ENCODE measurements at places on chromosomes 3 and 15. TPM values are rescaled to one million over a fixed set of nuclear protein-coding genes. Genes with fewer than 3 reads are reported as not detected.

- no peak for DNase-seq
These were observed 2.8 kb downstream of the FURIN start for GRCh38 chr15:90871139-90871715.

DNA sequence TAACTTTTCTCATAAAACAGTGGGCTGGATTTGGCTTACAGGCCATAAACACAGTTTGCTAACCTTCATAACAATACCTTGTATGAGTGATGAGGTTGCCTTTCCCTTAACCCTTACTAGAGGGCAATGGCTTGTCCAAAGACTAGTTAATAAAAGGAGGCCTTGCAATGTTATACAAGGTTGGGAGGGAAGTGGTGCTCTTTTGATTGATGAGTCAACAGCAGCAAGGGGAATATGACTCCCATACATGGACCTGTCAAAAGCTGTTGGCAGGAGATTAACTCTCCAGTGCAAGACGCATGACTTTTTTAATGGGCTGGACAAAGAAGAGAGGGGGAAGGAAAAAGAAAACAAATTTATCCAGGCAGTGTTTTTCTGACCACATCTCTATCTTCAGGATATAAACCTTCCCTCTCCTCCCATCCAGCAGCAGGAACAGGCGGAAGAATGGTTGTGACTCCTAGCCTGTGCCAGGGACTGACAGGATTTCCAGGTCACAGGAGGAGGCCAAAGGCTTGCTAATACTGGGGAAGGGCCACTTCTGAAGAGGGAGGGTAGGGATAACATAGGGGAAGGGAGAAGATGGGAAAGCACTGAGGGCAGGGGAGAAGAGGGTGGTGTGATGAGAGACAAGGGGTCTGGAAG, 35.2 kb upstream of the ARL14 start:
- no peak for DNase-seq

DNA sequence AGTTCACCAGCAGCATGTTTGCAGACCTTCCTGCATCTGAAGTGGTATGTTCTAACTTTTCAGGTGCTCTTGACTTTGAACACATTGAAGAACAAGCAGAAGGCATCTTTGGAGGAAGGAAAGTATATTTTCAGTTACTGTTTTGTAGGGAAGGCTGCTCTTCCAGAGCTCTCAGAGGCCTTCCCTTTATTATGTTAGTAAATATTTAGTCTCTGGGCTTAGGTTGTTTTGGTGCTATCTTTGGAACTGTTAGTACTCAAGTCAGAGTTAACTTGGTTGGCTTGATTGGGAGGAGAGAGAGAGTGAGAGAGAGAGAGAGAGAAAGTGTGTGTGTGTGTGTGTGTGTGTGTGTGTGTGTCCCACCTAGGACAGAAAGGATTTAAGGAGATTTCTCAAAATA, 188.2 kb downstream of the ITPR1 start:
- DNase-seq, result no peak

DNA sequence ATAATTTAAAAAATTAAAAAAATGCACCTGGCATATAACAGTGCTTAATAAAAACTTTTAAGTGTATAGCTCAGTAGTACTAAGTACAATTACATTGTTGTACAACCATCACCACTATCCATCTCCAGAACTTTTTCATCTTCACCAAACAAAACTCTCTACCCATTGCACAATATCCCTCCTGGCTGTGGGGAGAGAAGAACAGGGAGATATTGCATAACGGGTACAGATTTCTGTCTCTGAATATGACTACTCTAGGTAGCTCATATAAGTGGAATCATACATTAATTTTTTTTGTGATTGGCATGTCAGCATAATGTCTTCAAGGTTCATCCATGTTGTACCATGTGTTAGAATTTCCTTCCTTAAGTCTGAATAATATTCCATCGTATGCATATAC, 91.0 kb upstream of the PLAAT1 start:
- no peak for DNase-seq

DNA sequence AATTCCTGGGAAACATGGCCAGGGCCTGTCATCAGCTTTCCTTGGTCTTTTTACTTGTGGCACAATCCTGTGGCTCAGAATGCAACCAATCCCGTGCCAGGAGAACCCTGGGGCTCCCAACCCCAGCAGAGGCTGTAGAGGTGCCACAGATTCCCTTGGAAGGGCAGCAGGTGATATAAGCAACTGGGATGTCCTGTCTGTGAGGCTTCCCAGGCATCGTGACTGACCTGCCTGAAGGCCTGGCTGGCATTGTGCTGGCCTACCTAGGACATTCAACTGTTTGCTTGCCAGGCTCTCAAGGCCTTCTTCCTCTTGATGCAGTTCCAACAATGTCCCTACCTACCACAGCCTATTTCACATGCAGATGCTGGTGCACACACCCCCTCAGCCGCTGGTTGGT, 72.2 kb upstream of the MEX3B start:
- DNase-seq, result no peak

DNA sequence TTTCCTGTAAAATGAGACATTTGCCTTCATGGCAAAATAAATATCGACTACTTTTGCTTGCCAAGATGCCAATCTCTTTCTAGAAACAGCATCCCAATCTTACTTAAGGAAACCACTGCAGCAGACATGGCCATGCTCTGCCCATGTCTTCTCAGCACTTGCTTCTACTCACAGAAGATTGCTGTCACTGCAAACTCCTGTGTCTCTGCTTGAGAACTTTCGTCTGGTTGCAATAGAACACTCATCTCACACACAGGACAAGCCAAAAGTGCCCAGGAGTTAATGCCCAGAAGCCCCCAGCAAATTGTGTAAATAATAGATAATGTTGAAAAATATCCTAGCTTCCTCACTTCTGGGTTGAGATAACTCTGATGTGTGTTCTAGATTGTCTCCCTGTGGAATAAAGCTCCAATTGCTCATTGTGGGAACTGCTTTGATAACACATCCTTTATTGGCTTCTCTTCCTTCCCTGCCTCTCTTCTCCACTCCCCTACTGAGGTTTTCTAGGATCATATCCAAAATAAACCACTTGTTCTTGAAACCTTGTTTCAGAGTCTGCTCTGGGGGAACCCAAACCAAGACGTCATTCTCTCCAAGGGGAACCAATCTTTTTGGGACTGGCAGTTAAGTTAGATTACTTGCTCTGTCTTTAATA, 156.3 kb upstream of the STRIT1 start:
- DNase-seq, result no peak

DNA sequence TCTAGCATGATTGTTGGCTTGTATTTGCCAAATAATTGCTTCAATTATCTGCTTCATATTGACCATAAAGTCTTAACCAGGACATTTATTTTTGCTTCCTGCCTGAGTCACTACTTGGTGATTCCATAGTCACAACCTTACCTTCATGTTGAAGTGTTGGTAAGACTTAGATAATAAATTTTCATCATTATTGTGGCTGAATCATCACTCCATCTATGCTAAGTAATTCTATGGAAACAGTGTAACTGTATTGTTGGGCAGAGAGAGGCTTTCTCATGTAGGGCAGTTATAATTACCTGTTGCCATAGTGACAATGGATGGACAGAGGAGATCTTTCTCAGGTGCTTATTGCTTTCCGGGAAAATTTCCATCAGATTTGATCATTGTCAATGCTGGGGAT, 330.7 kb upstream of the LRRC3B start:
- DNase-seq, result no peak

- no peak for DNase-seq
These were observed 78.8 kb downstream of the FBN1 start for GRCh38 chr15:48566668-48567067.

DNA sequence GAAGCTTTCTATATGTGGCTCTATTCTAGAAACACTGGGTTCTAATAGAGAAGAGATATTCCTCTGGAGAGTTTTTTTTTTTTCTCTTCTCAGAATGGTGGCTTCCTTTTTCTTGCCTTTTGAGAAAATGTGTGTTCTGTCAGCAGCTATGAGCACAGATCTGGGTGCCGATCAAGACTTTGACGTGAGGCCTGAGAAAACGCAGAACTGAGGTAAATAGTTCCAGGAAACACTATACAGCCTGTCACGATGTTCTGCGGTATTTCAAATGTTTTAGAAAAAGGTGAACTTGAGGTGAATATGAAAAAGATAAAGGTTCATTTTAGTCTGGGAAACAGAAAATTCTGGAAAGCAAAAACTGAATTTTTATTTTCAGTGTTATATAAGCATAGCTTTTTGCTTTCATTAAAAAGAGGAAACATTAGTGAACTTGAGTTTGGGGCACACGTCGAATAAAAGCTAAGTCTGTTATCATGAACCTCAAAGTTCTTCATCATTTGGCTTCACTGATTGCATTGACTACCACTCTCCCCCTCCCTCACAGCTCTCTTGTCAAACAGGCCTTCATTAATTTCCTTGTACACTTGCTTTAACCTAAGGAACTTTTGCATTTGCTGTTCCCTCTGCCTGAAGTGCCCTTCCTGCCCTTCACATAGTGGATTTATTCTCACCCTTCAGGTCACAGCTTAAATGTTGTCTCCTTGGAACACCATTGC, 265.1 kb downstream of the NFKBIZ start:
- DNase-seq, result no peak

- DNase-seq, result no peak
These were observed 218.4 kb upstream of the GOLIM4 start for GRCh38 chr3:168314166-168314565.

- DNase-seq, result no peak
These were observed 34.7 kb downstream of the ZNF445 start for GRCh38 chr3:44442596-44443309.

- no peak for DNase-seq
These were observed 28.4 kb upstream of the RAB6B start for GRCh38 chr3:133924041-133924440.

DNA sequence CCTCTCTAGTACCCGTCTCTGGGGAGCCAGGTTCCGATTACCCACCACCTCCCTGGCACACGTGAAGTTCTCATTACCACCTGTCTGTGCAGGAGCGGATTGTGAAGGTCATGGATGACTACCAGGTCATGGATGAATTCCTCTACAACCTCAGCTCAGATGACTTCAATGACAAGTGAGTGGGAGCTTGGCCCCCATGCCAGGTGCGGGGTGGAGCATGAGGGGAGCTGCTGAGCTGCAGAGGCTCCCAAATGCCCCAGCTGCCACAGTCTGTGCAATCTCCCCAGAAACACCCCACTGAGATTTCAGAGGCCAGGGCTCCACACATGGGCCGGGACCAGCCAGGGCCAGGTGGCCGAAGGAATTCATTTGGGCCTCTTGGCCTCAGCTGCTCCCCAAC, 34.3 kb downstream of the DNAH1 start:
- DNase-seq, result no peak

DNA sequence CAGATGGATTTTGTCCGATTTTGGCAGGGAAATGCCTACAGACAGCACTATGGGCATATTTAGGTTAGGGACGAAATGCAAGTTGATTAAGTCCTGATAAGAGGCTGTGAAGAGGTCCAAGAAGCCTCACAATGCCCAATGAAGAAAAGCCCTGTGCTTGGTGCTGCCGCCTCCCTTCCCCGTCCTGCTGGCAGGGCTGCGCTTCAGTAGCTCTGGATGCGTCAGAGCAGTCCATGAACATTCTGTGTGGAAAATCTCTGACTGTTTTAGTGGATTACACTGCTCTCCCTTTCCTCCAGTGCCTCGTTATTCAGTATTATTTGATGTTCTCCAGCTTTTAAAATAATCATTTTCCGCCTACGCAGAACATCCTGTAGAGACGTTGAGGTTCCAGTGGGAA, 39.6 kb downstream of the MLH1 start:
- DNase-seq, result no peak

- DNase-seq, result no peak
These were observed 593.8 kb upstream of the GBE1 start for GRCh38 chr3:82355228-82355627.

DNA sequence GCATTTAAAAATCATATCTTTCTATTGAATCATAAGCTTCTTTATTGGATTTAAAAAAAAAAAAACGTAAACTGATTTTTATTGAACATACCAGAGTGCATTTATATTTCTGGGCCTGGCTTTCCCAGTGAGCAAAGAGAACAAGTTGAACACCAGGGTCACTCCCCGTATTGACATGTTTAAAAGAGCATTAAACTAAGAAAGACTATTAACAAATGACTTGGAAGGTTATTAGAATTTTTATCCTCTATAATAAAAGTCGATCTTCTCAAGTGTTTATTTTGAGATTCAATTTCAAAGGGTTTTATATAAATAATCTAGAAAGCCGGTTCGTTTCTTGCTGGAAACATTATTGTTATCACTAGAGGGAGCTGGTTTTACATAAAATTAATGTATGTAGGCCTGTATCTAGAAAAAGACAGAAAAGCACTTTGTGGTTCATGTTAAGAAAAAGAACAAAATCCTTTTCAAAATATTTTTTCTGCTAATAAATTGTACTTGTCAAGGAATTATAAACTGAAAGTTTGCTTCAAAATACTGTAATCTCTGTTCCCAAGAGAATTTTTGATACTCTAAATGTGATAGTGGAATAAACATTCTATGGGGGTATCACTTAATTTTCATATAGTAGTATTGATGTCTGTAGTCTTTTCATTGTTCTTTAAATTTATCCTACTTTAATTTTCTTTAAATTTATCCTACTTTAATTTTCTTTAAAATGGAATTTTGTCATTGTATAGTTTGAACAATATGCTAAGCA, 321.8 kb upstream of the MME start:
- DNase-seq, result no peak

GRCh38 chr3:60917141-60917540, 334.1 kb downstream of the FHIT start:
- DNase-seq, result no peak

GRCh38 chr15:71807125-71807629, 3.2 kb upstream of the NR2E3 start:
- peak; percentile 76 for DNase-seq

GRCh38 chr15:99954361-99955180, 221.3 kb upstream of the LYSMD4 start:
- DNase-seq, result no peak

- DNase-seq, result no peak
These were observed 30.4 kb downstream of the RORA start for GRCh38 chr15:61198722-61199121.

DNA sequence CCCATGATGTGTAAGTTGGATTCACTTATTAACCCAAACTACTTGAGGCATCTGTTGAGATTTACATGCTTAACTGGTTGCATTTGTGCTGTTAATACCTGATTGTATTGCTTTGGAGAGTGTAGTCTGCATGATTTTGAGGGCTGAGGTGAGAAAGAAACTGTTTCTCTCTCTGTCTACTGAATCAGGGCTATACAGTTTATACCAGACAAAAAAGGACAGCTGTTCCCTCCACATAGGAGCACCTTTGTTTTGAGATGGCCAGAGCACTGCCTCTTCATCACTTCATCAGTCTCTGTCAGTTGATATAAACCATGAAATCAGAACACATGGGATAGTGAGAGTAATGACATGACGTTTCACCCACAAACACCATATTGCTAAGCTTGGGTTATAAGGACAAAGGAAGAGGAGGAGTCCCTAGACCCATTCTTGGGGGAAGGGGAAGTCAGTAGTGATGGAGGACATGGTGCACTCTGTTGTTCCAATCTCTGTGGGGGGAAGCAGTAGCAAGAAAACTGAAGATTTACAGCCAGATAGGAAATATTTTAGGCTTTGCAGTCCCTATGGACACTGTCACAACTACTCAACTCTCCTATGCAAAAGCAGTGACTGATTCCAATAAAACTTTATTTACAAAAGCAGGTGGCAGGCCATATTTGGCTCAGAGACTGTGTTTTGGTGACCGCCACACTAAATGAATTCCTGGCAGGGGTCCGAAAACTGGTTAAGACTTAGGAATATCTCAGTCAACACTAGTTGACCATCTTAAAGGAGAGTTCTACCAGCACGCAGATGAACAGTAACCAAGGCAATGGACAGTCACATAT, 123.9 kb upstream of the NR2E3 start:
- no peak for DNase-seq

The GOLGA8T gene
- polyA plus RNA-seq, result 0.03 TPM

The GOLGA8G gene
- not detected for polyA plus RNA-seq

The ECE2 gene
- polyA plus RNA-seq, result 0.44 TPM

The KY gene
- polyA plus RNA-seq, result not detected

The UBAP1L gene
- polyA plus RNA-seq, result 1.3 TPM
